ENCODE measurements at places on chromosomes 11 and 22.

DNA sequence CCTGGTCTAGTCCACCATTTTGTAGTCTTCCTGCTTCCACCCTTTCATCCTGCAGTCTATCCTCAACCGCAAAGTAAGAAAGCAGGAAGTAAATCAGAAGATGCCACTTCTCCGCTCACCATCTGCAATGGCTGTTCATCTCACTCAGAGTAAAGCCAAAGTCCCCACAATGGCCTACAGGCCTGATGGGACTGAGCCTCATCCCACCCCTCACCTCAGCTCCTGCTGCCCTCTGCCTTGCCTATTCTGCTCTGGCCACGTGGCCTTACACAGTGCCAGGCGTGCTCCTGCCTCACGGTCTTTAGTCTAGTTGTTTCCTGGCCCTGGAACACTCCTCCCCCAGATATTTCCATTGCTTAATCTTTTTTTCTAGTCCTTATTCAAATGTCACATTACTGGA, 95.5 kb downstream of the USP35 start:
- DNase-seq: no peak

DNA sequence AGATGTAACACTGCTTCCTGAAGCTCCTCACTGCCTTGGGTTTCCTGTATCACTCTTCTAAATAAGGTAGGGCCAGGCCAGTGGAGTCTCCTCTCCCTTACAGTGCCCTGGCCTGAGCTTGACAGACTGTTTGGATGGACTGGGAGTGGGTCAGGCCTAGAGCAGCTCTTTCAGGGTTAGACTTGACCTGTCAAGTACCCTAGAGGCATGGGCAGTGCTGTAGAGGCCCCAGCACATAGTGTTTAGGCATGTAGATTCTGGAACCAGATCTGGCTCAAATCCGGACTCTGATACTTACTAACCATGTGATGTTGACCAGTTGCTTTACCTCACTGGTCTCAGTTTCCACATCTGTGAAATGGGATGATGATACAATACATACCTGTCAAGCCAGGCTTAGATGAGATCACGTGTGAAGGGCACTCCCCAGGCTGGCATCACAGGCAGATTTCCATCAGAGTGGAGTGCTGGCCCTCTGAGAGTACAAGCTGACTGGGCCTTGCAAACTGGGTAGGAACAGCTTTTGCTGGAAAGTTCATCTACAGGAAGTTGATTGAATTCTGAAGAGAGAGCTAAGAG, 1.4 kb upstream of the MICAL2 start:
- DNase-seq: no peak

DNA sequence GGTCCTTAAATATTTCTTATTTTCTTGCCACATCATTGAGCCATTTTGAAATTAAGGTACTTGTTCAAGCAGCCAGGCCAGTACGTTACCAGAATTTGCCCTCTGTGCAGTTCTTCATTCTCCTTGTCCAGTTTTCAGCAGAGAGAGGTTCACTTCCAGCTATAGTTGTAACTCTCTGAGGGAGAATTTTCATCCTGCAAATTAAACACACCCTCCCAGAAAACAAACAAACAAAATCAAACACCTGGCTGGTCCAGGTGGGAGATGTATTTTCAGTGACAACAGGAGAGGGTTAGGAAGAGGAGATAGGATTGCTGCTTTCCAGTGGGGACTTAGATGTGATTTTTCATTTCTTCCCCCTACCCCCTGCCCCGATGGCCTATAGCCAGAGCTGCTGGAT, 45.0 kb downstream of the LHFPL7 start:
- DNase-seq: no peak

- no peak for DNase-seq
Measured at GRCh38 chr11:74731301-74732094, at the start of gene CHRDL2. CHRDL2 (minus strand) TSS chr11:74731426; CDS start chr11:74730888, 538 bp downstream.

- no peak for DNase-seq
Measured at GRCh38 chr11:90321018-90321417, 98.2 kb upstream of the CHORDC1 start.

- no peak for DNase-seq
Measured at GRCh38 chr11:4543561-4543960, 1.4 kb upstream of the OR52M1 start.

- no peak for DNase-seq
Measured at GRCh38 chr11:100719809-100720221, 32.7 kb downstream of the ARHGAP42 start.

DNA sequence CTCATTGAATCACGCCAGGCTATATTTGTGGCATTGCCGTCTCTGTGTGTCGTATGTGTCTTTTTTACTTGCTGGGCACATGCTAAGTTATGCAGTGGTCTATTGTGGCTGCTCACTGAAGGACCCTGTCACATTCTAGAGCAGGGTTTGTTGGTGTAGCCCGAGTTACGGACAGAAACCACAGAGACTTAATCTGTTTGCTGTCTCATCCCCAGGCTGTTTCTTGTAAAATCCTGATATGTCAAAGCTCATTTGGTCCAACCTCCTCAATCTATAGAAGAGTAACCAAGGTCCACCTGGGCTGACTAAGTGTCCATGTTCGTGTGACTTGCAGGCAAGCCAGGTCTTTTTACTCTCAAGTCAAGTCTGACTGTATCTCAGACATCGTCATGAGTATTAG, 5.0 kb downstream of the DPF2 start:
- DNase-seq: no peak

DNA sequence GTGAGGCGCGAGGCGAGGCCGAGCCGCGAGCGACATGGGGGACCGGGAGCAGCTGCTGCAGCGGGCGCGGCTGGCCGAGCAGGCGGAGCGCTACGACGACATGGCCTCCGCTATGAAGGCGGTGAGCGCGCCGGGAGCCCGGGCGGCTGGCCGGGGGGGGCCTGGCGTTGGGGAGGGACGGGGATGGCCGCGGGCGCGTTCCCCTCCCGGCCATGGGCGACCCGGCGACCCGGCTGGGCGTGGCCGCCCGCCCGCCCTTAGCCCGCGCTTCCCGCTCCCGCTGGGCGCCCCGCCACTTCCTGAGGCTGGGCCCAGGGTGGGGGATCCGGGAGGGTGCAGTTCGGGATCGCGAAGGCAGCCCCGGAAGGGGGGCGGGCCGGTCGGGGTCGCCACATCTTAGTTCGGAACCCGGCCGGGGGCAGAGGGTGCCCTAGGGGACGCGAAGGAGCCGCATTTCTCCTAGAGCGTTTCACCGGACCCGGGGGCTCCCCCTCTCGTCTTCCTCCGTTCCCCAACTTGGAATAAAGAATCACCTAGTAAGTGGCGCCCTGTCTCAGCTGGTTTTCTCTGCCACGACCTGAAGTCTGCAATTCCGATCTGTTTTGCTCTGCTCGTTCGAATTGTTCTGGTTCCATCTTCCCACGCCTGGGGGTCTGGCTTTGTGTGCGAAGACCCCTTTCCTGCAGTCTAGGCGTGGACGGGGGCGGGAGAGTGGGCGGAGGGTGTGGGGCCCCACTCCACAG, 536 bp downstream of the YWHAH start:
- peak; percentile 35 for DNase-seq

- DNase-seq: no peak
Measured at GRCh38 chr11:63512816-63513215, 6.9 kb downstream of the LGALS12 start.

DNA sequence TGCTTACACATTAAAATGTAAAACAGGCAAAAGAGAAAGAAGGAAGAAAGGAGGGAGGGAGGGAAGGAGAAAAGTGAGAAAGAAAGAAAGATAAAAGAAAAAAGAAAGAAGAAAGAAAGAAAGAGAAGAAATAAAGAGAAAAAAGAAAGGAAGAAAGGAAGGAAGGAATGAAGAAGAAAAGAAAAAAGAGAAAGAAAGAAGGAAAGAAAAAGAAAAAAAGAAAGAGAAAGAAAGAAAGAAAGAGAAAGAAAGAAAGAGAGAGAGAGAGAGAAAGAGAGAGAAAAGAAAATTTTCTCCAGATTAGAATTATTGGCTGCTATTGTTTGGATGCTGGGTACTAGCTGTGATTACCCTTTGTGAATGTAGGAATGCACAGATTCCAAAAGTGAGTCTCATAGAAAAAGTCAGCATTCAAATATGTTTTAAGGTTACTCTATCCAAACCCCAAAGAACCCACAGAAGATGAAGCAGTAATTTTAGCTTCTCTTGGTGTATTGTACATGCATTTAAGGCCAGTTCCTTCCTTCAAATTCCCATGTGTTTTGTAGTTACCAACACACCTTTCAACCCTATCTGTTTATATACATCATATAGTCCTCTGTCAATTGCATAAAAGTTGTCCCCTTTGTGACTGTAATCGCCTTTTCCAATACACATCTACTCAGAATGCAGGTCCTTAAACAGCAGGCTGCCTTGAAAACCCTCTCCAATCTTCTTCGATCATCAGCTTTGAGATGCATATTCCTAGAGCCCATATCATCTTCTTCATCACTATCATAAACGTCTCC, 789 bp upstream of the FAM111A start:
- no peak for DNase-seq

DNA sequence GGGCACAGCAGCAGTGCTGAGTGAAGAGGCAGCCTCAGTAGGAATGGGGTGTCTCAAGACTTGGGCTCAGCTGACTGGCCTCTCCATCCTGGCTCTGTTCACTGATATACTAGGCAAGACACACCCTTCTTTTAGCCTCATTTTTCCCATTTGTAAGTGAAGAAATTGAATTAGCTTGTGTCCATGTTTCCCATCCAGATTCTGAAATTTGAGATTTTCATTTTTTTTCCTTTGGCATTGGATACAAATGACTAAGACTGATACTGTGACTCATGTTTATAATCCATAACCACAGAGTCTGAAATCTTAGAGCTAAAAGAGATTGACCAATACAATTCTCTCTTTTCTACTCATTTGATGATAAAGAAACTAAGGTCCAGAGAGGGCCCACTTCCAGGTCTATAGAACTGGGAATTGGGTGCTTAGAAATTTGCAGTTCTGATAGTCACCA, 110.9 kb downstream of the KCNC1 start:
- DNase-seq: no peak

DNA sequence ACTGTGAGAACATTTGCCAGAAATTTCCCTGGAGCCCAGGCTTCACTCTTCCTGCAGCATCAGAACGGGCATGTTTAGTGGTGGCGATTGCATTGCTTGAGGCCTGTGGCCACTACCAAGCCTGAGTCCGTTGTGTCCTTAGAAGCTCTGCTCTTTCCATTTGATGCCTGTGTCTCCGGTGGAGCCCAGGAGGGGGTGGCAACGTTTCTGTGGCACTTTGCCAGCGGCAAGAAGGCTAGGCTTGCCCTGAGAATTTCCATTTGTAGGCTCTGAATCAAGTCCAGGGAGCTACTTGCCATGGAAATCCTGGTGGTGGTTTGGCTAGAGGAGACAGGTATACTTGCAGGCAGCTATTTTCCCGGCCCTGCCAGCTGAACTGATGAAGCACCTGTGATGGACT, 47.1 kb downstream of the ADAMTS8 start:
- DNase-seq: no peak

DNA sequence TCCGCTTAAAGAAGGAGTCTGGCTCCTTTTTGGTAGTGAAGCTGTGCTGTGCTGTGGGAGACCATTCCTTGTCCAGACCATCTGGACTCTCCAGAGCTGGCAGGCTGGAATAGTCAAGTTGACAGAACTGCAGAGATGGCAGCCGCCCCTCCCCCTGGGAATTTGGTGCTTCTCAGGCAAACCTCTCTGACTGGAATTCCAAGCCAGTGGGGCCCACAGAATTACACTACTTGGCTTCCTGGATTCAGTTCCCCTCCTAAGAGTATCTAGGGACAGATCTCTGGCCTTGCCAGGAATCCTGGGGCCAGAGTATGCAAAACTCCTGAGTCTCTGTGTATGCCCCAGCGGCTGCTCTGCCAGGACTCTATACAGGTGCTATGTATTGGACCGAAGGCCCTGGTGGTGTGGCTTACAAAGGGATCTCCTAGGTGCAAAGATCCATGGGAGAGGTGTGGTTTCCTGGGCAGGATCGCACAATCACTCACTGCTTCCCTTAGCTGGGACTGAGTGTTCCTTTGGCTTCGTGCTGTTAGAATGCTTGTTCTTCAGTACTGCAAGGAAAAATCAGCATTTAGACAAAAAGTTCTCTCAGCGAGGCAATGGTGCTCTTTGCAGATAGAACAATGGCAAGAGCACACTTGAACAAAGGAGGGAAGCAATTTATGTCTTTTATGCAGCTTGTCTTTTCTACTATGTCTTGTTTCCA, 86.8 kb downstream of the PRMT3 start:
- DNase-seq: no peak

GRCh38 chr11:56841210-56841810, 92.8 kb upstream of the OR9G4 start:
- no peak for DNase-seq

GRCh38 chr11:94581926-94582325, 14.8 kb downstream of the PIWIL4 start:
- DNase-seq: no peak

GRCh38 chr11:61545341-61545740, 35.5 kb downstream of the SYT7 start:
- DNase-seq: no peak

DNA sequence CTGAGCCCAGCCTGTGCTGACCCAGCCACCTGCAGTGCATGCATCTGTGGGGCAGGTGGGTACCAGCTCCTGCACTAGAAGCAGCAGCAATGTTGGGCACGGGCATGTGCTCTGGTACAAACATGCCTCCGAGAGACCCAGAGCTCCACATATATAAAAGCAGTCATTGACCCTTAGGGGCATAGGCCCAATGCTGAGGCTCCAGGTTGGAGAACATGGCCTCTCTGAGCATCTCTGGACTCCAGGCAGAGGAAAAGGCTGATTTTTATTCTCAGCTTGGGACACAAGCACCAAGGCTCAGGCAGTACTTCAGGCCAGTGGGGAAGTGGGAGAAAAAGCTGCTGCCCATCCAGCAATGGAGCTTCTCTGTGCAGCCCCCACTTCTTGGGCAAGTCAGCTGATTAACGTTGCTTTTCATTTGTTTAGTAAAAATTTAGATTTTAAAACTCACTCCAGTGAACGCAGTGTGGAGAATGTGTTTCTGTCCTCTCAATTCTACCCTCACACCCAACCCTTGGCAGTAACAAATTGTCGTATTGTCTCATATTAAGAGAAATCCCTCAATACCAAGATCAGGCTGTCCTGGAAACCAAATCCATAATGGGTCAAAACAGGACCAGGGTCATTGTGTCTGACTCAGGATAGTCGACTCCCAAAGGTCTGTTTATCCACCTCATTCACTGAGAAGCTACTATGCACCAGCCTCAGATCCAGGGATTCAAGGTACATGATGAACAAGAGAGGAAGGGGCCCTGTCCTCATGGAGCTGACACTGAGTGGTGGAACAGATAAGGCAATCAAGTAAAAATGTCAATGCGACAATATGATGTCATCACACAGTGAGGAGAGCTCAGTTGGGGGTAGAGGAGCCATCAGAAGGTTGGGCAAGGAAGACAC, 50.6 kb upstream of the TOP3B start:
- DNase-seq: no peak

DNA sequence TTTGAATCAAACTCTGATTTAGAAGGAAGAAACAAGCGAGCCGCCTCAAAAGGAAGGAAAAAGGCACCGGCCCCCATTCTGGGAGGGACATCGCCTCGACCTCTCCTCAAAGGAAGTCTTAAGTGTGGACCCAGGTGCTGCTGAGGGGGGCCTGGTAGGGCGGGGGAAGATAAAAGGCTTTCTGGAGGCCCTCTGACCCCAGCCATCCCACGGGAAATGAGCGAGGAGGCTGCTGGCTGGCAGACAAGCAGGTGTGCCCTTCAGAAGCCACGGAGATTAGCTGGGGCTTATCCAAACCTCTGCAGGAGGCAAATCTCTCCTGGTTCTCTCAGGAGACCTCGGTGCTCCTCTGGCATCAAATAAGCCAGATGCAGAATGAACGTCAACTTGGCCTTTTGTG, 171.4 kb upstream of the BLID start:
- DNase-seq: no peak
